ENCODE measurements at places on chromosomes 13 and 19. TPM values are rescaled to one million over a fixed set of nuclear protein-coding genes. Genes with fewer than 3 reads are reported as not detected.

The ZNF540 gene
- total RNA-seq, result 8.7 TPM

The SBK3 gene
- not detected for total RNA-seq

The FBXO46 gene
- total RNA-seq, result 25.6 TPM

The ATP4A gene
- 0.40 TPM for total RNA-seq

The SGCG gene
- not detected for total RNA-seq

The YJEFN3 gene
- 11.4 TPM for total RNA-seq

The TECR gene
- 81.4 TPM for total RNA-seq

The ZNF224 gene
- total RNA-seq, result 25.3 TPM

The IZUMO4 gene
- total RNA-seq, result 285 TPM

GRCh38 chr13:32026623-32027022 lies 5.0 kb upstream of the FRY start:
- no peak for DNase-seq

- DNase-seq, result no peak
Observed at GRCh38 chr19:7729831-7730285, 2.1 kb downstream of the CLEC4G start.

DNA sequence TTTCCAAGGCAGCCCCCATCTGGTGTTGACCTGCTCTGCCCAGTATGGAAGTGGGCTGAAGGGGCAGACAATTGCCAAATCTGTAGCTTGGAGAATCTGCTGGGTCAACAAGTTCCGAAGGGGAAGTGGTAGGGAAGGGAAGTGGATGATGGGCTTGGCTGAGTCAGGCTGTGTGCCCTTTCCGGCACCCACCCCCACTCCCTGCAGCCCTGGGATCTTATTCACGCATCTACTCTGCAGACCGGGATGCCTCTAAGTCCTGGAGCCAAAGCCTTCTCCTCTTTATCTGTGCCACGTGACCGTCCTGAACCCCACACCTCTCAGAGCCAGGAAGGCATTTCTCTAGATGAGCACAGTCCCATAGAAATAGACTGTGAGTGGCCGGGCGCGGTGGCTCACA lies 7.5 kb upstream of the C5AR2 start:
- DNase-seq, result no peak

GRCh38 chr13:53112522-53112921 lies 83.9 kb downstream of the OLFM4 start:
- peak; percentile 97 for DNase-seq

DNA sequence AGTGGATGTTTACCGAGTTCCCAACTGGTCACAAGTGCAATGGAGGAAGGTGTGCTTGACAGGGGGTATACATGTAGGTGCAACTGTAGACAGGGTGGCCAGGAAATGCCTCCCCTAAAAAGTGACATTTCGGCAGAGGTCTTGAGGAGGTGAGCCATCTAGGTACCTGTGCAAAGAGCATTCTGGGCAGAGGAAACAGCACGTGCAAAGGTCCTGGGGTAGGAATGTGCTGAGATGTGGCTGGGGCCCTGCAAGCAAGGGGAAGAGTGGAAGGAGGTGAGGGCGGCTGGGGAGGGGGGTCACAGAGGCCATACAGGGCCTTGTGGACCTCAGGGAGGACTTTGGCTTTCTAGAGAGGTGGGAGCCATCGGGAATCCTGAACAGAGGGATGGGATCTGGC lies 8.1 kb downstream of the ADGRL1 start:
- DNase-seq, result no peak

- no peak for DNase-seq
Observed at GRCh38 chr19:19513682-19514081, 1.7 kb downstream of the TSSK6 start.

- no peak for DNase-seq
Observed at GRCh38 chr13:98150832-98151479, 8.1 kb downstream of the FARP1 start.

DNA sequence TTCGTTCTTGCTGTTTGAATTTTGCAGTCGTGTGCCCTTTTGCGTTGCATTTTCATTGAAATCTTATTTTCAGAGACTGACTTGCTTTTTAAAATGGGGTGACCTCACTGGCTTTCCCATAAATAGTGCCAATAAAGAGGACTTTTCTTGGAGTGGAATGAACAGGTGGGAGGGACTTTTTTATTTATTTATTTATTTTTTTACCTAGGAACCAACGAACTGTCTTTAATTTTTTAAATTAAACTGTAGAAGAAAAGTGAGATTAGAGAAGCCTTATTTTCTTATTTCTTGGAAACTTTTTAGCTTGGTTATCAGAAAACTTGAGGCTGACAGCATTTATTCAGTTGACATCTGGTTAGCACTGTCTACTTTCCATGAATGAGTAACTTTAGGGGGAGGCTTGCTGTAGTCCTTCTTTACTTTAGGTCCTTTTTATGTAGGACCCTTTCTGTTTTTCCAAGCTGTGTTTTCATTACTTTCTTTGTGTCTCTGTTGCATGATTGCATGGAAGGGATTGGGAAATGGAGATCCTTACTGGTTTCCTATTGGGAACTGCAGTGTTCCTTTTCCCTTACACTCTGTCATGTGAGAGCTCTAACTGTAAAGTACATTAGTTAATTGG lies 1.7 kb downstream of the SLAIN1 start:
- DNase-seq, result no peak

GRCh38 chr13:113102727-113103126 lies 2.9 kb upstream of the F7 start:
- no peak for DNase-seq

DNA sequence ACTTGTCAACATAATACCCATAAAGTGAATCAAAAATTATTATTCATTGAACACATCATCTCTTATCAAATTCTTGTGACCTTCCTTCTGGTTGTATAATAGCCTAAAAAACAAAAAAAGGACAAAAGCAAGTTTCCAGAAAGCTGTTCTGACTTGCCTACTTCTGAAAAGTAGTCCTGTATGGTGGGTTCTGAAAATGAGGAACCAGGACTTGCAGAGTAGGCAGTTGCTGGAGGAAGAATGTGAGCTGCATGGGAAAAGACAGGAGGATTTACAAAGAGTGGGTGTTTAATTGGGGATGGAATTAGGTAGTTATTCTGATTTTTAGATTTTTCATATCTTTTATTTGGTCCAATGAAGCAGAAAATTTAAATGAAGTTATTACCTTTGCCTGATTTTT lies 56.7 kb downstream of the RCBTB2 start:
- DNase-seq, result no peak

- DNase-seq, result no peak
Observed at GRCh38 chr13:93862259-93862658, 617.2 kb downstream of the DCT start.

DNA sequence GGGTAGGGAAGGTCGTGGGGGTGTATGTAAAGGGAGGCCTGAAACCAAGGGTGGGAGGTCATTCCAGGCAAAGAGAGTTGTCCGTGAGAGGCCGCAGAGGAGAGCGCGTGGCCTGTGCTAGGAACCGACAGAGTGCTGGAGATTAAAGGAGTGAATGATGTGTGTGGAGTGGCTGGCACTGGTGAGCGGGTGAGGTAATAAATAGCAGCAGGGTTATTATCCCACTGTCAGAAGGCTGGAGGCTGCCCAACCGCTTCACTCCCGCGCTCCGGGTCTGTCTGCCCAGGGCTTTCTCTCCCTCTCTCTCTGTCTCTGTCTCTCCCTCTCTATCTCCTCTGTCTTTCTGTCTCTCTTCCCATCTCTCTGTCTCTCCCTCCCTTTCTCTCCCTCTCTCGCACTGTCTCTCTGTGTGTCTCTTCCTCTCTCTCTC lies 17.4 kb downstream of the ZNF579 start:
- DNase-seq, result no peak

DNA sequence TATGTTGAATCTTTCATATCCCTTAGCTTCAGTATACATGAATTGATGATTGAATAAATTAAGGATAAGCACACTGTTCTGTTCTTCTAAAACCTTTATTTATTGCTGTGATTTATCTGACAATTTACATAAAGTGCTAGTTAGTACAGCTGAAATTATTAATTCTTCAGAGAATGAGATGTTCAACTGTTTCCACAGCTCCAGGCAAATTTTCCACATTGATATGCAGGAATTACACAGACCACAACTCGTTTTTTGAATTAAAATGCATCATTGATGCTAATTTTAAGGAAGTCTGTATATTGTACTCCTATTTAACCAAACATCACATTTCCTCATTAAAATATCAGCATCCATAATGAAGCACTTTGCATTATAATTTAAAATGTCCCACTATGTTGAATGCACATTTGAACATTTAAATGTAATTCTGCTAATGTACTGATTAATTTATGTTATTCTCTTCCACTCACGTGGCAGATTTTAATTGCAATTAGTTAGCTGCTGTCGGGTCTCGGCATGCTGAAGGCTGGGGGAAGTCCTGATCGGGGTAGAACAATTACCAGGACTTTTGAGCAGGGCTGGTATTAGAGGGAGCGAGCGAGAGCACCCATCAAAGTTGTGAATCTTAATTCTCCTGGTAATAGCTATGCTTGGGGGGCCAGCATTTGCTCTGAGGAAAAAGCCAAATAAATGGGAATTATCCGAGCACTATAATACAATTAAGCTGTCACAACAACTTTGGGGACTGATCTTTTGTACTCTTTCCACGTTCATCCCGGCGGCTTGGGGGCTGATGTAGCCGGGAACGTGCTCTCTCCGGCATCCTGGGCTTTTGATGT lies 136.7 kb upstream of the TMTC4 start:
- no peak for DNase-seq

DNA sequence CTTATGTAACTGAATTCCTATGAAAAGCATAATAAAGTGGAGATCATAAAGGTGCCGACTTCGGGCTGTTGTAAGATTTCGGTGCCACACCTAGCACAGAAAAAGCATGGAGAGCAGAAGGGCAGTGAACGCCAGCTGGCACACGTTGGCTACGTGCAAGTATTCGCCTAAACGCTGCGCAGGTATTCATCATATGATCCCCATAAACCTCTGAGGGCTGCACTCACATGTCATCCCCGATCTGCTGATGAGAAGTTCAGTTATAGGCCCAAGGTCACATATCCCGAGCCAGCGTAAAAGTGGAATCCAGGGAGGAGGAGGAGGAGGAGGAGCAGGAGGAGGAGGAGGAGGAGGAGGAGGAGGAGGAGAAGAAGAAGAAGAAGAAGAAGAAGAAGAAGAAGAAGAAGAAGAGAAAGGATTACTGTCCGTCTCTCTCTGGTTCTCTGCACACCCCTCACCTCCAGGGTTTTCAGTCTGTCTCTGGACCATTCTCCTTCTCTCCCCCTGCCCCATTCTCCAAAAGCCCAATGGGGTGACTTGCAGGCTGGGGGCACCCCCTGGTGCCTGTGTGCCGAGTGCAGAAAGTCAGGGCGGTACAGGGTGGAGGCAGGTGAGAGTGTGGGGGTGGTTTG lies 18.6 kb upstream of the CYP2S1 start:
- DNase-seq, result no peak

- no peak for DNase-seq
Observed at GRCh38 chr13:39317291-39317690, 279.0 kb downstream of the NHLRC3 start.

GRCh38 chr13:95267662-95268342 lies 33.4 kb downstream of the ABCC4 start:
- DNase-seq, result no peak

DNA sequence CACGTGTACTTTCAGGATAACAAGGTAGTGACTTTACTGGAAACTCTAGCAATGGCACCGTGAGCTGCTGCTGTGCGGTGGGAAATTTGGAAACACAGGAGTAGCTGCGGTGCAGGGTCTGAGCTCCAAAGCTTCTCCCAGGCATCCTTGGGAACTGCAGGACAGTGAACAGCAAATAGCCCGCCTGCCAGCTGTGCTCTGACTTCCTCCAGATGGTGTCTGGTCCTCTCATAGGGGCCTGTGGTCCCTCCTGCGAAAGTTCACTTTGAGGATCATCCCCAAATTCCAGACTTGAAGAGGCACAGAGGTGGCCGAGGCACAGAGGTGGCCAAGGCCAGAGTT lies 287.3 kb upstream of the MAB21L1 start:
- no peak for DNase-seq

- DNase-seq, result no peak
Observed at GRCh38 chr13:83796364-83796763, 85.9 kb downstream of the SLITRK1 start.

GRCh38 chr13:24687611-24688010 lies 7.4 kb downstream of the ATP12A start:
- no peak for DNase-seq

DNA sequence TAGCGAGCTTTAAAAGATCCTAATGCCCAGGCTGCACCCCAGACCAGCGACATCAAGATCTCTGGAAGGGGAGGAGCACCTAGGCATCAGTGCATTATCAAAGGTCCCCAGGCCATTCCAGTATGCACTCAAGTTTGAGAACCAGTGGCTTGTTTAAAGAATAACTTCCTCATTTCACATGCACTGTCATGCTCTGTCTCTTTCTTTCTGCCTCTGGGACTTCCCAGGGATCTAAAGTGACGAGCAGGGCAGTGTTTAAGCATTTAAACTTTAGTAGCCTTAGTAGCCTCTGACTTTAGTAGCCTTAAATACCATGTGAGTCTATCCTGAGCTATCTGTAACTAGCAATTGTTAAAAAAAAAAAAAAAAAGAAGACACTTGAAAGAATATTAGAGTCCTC lies 8.9 kb upstream of the FARP1 start:
- peak; percentile 49 for DNase-seq

- DNase-seq, result no peak
Observed at GRCh38 chr19:13782537-13782936, 8.3 kb downstream of the C19orf53 start.

DNA sequence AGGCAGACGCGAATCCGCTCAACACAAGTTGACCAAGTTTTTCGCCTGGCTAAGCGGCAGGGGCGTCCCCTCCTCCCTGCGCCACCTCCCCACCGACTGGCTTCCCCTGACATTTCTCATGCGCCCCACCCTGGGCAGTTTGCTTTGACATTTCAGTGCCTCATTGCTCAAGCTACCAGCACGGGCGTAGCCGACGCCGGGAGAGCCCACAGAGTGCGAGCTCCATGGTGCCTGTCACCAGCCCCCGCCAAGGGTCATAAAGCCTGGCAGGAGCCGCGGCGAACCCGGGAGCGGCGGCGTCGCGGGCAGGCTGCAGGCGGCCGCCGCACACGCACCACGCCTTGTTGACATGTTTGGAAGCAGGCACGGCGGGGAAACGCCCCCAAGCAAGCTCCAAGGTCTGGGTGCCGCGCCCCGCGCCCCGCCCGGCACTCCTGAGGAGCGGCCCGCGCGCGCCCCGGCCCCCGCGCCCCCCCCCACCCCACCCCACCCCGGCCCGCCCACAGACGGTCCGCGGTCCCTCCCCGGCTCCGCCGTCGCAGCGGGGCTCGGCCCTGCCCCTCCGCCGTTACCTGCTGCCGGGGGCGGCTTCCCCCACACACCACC lies 601 bp downstream of the FBXL3 start:
- peak; percentile 83 for DNase-seq

GRCh38 chr19:48990400-48990799 lies 2.7 kb downstream of the GYS1 start:
- DNase-seq, result no peak

- DNase-seq, result no peak
Observed at GRCh38 chr13:31278869-31279268, 79.1 kb downstream of the B3GLCT start.

DNA sequence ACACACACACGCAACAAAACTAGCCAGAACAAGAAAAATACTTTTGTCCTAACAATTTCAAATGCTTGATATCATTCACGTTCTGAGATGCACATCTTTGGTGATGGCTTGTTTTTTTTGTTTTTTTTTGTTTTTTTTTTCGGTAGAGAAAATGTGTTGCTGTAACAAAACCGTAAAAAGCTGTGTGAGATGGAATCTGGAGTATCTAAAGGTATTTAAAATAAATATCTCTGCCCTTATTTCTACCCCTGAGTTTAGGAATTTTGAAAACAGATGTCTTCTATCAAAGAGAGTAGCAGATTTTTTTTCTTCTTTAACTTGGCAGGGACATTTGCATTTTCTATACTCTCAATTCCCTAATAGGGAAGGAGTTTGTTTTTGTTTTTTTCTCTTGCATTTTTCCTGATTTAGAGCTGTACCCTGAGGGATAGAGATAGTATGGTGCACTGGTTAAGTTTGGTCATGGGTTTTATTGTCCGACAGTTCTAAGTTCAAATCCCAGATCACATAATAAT lies 446.6 kb downstream of the KLF5 start:
- no peak for DNase-seq

All from Karpas-422 (cell line).